T-cell (primary cell): ENCODE measurements at places on chromosomes 12 and 14.

- no peak for DNase-seq
These were observed 48.5 kb downstream of the EGLN3 start for GRCh38 chr14:33902363-33902762.

DNA sequence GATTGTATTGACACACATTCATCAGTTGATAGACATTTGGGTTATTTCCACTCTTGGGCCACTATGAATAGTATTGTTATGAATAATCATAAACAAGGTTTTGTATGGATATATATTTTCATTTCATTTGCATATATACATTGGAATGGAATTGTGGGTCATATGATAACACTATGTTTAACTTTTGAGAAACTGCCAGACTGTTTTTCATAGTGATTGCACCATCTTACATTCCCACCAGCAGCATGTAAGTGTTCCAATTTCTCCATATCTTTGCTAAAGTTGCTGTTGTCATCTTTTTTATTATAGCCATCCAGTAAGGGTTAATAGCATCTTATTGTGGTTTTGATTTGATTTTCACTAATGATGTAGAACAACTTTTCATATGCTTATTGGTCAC lies 198.5 kb upstream of the PPFIA2 start:
- no peak for DNase-seq

- no peak for DNase-seq
These were observed 594.5 kb downstream of the NRXN3 start for GRCh38 chr14:78764645-78765044.

DNA sequence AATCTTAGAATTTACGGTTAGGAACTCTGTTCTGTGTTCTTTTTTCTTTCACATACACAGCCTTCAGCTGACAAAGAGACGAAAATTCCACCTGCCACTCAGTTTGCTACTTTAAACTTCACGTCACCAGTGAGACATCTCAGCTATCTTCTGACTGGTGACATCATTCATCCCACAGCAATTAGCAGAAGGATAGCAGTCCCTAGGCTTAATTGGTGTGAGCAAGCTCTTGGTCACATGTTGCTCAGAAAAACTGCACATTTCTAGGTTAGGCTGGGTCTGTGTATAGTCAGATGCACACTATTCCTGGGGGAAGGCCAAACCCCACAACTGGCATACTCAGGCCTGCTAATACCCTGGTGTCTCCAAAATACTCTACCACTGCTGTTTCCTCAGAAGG lies 23.9 kb downstream of the SLC7A7 start:
- DNase-seq: no peak

DNA sequence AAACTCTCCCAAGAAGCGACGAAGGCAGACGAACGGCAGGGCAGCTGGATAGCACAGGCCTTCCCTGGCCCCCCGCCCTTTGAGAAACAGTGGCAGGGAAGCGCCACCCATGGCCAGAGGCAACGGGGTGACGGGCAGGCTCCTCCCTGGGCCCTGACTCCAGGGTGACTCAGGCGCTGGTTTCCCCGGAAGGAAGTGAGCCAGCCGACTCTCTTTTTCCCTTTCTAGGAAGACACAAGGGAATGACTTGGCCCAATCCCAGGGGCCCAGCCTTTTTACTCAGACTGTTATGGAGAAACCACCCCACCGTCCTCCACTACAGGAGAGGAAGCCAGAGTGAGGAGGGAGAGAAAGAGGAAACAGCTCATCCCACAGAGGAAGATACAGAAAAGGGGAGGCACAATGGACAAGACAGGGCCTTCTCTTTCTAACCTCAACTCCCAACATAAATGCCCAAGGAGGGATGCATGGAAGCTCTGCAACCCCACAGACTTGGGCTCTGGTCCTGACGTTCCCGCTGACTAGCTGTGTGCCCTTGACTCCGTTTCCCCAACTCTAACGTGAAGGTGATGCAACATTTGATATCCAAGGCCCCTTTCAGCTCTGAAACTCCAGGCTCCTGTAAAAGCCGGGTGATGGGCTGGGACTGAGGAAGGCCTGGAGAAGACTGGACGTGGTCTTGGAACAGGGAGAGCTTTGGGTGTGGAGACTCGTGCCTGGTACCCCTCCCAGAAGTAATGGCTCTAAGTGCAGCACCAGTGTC lies 27.9 kb downstream of the ACTN1 start:
- no peak for DNase-seq

GRCh38 chr12:88361493-88361892 lies 218.8 kb downstream of the KITLG start:
- DNase-seq: no peak

GRCh38 chr12:59700153-59700450 lies 104.3 kb downstream of the SLC16A7 start:
- no peak for DNase-seq

GRCh38 chr12:49201595-49202295 lies 12.9 kb upstream of the TUBA1A start:
- no peak for DNase-seq

DNA sequence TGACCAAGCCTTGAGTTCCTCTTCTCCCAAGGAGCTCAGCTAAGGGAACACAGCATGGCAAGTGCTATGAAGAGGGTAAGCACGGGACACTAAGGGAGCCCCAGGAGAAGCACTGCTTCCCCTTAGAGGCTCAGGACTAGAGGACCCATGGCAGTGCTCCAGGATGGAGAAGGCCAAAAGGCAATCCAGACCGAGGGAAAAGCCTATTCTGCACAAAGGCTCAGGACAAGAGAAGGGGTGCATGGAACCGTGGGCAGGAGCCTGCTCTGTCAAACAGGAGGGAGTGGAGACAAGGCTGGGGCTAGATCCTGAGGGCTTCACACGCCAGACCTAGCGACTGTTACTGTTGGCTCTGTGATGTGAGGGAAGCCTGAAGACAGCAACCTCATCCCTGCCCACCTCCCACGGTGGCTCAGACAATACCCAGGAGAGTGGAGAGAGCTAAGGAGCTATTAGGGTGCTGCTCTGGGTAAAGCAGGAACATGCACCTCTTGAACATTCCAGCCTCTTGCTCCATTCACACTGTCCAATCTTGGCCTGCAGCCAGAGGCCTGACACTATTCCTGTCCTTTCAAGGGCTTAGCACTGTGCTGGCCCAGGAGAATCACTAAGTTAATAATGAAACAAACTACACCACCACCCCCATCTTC lies 24.2 kb downstream of the OTUB2 start:
- DNase-seq: no peak

GRCh38 chr14:71270111-71270510 lies 362.9 kb downstream of the PCNX1 start:
- DNase-seq: no peak

DNA sequence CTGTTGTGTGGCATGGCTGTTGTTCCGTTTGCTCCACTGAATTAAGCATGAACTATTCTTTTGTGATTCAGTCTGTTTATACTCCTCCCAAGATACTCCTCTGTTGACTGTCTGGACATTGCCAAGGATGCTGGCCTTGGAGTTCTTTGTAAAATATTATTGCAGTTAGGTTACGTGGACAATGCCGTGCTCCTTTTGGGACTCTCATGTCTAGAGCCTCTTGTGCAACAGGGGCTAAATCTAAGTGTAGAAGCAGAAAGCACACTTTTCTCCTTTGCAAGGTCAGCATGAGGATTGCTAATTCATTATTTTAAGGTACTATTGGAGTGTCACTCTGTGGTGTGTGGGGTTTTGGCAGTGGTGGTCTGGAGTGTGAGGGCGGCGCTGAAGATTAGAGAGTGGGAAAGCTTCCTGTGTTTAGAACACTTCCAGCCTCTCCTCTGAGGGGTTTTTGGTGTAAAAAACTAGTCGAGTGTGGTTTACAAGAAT lies 125.4 kb downstream of the SAMD4A start:
- no peak for DNase-seq

- DNase-seq: no peak
These were observed 6.4 kb upstream of the ZNF268 start for GRCh38 chr12:133174901-133175300.

GRCh38 chr12:122820138-122820537 lies 15.1 kb upstream of the HIP1R start:
- no peak for DNase-seq

DNA sequence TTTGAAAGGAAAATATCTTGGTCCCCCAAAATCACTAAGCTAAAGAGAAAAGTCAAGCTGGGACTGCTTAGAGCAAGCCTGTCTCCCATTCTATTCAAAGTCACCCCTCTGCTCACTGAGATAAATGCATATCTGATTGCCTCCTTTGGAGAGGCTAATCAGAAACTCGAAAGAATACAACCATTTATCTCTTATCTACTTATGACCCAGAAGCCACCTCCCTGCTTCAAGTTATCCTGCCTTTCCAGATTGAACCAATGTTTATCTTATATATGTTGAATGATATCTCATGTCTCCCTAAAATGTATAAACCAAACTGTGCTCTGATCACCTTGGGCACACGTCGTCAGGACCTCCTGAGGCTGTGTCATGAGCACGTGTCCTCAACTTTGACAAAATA lies 14.6 kb upstream of the CCDC196 start:
- DNase-seq: no peak

DNA sequence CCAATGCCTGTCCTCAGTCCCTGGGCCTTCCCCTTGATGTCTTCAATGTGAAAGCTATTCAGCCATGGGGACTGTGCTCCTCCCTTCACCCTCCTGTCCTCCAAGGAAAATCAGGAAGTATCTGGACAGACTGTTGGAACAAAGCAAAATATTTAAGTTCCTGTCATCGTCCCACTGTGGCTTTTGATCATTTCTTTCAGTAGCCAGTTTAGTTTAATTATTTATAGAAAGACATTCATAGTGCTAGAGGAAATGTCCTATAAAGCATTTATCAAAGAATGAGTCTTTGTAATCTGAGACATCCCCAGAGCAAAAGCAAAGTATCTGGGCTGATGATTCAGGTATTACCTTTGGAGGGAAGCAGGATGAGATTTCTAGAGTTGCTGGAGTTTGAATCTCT lies 254.1 kb downstream of the NRXN3 start:
- no peak for DNase-seq

DNA sequence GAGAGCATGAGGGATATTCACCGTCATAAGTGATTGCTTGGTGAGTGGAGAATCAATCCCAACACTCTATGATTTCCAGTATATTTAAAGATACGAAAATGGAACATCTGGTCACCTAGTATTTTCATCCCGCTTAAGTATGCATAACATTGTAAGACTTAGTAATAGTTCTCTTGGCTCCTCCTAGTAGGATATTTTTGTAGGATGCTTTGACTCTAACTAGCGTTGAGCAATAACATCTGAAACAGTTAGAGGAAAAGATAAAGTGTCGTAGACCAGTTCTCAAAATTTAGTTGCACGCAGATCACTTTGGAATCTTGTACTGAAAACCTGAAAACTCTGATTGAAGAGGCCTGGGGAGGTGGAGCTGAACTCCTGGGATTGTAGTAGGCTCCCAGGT lies 7.6 kb downstream of the SAMD4A start:
- no peak for DNase-seq

DNA sequence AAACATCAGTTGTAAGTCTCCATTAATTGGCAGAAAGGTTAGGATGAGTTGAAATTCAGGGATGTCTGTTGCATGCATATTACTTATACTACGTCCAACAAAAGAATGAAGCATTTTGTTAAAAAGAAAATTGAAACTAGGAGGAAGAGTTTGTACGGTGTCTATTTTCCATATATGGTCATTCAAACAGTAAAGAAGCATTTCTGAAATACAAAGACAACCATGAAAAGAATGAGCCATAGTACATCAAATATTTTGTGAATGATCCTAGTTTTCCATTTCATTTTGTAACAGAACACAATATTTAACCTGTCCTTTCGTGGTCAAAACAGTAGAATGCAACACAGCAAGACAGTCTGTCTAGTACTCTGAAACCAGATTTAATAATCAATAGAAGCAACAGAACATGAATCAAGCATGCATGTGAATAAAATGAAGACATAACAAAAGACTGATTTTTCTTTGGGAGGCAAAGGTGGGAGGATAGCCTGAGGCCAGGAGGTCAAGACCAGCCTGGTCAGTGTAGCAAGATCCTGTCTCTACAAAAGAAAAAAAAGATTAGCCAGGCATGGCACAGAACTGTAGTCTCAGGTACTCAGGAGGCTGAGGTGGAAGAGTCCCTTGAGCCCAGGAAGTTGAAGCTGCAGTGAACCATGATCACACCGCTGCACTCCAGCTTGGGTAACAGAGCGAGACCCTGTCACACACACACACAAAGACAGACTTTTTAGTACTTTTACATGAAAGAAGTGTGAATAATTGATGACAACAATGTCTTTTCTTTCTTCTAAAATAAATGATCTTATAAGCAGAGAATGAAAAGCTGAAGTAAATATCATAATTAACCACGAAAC lies 156.0 kb downstream of the LRIG3 start:
- no peak for DNase-seq

- DNase-seq: no peak
These were observed 6.0 kb downstream of the STYX start for GRCh38 chr14:52735921-52736489.

DNA sequence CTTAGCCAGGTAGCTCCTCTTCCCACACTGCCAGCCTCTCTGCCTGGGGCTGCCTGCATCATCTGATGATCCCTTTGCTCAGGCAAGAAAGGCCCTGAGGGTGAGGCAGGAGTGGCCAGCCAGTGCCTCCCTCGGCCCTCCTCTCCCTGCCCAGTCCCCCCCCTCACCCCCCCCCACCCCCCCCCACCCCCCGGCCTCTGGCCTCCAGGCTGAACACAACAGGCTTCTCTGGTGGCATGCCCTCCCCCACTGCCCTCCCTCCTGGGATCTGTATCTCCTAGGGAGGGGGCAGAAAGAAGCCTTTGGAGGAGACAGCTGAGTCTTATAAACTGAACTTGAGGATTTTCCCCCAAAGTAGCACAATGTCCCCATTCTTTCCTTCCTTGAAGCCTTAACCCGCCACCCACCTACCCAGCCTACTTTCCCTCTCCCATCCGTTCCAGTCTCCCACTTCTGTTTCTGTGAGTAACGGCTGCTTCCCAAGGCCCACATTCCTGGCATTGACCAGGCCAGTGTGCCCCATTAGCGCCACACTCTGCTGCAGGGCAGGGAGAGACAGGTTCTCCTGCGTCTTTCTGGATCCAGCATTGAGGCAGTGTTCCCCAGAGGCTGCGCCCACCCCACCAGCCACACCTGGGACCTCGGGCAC lies 82.1 kb downstream of the B4GALNT3 start:
- DNase-seq: no peak

DNA sequence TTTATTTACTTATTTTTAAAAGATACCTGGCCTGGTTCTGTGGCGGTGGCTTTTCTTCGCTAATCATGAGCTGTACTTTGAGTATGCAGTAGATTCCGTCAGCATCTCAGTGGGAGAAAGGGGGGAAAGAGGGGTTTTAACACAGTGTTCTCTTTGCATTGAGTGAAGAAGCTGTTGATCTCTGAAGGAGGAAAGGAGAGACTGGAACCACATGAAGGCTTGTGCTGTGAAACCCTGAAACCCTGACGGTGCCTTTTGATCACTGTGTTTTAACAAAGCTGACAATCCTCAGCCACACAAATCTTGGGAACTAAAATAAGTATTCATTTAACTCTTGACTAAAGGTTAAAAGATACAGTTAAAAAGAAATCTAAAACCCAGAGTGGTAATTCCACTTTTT lies 250.1 kb downstream of the FBXL14 start:
- no peak for DNase-seq

DNA sequence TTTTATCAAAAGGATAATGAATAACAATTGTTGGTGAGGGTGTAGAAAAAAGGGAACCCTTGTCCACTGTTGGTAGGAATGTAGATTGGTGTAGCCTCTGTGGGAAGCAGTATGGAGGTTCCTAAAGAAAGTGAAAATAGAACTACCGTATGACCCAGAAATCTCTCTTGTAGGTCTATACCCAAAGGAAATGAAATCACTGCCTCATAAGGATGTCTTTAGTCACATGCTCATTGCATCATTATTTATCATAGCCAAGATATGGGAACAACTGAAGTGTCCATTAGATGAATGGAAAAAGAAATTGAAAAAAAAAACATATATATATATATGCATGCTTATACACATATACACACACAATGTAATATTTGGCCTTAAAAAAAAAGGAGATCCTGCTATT lies 158.8 kb upstream of the NPAS3 start:
- no peak for DNase-seq

- DNase-seq: no peak
These were observed 17.4 kb upstream of the B4GALNT3 start for GRCh38 chr12:442235-442884.
